Breast epithelium (tissue), 4 donors: ENCODE measurements at places on chromosomes 7 and 10.

GRCh38 chr7:7706556-7707172 is 11.7 kb downstream of the RPA3 start:
- DNase-seq = no peak

DNA sequence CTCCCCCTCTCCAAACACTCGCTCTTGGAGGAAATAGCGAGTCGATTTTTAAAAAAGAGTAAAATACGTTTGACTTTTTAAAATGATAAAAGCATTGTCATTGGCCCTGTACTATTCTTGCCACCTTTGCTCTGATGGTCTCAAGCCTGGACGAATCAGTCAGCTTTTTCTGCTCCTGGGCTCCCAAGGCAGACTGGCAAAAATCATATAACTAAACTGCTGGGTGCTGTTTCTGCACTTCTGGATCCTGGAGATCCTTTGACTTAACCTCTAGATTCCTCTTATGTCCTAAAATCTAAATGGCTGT is 1.8 kb downstream of the TPST1 start:
- no peak for DNase-seq

GRCh38 chr10:131099028-131099726 is 212.3 kb downstream of the TCERG1L start:
- DNase-seq = peak; percentile 83

DNA sequence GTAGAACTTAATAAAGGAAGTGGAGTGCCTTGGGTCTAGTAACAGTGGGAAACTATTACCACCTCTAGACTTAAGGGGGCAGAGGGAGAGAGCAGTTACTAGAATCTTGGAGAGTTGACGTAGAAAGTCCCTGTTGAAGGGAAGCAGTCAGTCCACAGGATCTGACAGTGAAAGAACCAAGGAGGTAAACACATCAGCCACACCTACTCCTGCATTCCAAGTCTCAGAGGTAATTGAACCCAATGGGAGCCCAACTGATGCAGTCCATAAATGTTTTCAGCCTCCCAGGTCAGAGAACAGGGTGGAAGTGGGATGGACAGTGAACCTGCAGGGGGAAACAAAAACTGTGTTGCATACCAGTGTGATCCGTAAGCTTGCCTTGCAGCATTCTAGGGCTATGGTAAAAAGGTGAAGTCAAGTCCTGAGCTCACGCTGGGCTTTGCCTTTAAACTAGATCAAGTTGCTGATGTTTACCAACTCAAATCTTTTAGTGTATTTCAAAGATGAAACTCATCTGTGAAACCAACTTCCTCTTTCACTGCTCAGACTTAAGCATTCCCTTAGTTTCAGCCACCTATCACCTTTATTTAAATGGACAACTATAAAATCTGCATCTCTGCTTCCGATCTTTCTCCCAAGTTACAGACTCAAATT is 57.2 kb downstream of the SLC16A12 start:
- DNase-seq = no peak
